Stimulated activated CD4-positive, alpha-beta T cell treated with anti-CD3 and anti-CD28 coated beads, Interleukin-2, amount 100 ng/mL, for 48 hours (primary cell): ENCODE measurements at places on chromosomes 6 and 20.

DNA sequence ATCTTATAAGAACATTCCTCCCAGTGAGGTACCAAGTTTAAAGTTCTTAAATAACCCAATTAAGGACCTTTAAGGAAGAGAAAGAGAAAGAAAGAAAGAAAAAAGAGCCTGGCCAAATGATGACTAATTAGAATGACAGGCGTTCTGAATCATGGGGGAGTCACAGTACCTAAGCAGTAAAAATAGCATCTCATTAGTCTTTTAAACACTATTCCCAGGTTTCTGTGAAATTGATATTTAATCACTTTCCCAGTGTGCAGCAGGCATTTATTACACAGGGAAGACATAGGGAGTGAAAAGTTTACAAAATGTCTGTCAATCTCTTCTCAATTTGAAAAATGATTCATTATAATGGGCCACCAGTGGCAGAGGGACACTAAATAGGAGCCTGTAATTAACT is 251.4 kb upstream of the MANEA start:
- no peak for DNase-seq

GRCh38 chr6:3814539-3814938 is 34.6 kb upstream of the FAM50B start:
- DNase-seq = no peak

GRCh38 chr6:158595223-158595622 is 35.3 kb downstream of the TMEM181 start:
- DNase-seq = no peak

DNA sequence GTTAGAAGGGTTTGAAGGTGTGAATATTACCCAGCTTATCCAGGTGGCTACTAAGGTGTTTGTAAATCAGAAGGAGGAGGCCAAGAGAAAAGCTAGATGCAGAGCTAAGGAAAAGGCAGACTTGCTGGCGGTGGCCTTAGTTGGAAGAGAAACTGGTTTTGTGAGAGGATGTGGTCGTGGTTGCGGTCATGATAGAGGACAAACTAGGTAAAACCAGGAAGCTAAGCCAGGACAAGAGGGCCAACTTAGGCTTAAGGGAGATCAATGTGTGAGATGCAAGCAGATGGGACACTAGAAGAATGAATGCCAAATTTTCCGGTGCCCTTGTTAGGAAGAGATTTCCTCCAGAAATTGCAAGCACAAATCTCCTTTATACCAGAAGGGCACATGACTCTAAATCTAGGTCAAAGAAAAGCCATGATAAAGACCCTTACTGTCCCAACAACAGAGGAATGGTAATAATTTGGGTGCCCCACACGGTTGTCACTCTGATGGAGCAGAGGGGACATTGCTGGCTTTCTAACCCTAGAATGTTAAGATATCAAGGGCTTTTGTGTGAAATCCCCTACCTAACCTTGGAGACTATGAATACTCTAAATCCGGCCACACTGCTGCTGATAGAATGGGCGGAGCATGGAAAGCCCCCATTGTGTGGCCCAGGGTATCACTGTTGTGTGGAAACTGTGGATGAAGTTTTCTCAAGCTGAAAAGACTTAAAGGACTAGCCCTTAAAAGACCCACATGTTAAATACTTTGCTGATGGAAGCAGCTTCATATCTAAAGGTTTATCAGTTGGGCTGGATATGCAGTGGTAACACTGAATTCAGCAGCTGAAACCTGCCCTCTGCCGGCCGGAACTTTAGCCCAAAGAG is 7.8 kb downstream of the IL22RA2 start:
- DNase-seq = no peak

DNA sequence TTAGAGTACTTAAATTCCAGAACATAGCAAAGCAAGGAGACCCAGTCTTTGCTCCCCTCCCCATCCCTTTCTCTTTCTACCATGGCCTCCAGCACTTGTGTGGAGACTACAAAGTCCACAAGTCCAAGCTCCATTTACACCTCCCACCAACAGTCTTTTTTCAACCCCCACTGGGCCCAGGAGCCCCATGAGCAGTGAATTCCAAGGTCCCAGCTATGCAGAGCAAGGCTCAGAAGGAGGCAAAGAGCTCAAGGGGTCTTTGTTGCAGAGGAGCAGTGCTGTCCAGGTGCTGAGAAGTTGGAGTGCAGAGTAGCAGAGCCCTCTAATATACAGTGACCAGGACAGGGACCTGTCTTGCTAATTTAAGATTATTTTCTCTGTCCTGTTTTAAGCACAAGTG is 9.0 kb downstream of the PAK5 start:
- no peak for DNase-seq

- DNase-seq = no peak
Measured at GRCh38 chr6:11042025-11042749, 1.9 kb downstream of the ELOVL2 start.

DNA sequence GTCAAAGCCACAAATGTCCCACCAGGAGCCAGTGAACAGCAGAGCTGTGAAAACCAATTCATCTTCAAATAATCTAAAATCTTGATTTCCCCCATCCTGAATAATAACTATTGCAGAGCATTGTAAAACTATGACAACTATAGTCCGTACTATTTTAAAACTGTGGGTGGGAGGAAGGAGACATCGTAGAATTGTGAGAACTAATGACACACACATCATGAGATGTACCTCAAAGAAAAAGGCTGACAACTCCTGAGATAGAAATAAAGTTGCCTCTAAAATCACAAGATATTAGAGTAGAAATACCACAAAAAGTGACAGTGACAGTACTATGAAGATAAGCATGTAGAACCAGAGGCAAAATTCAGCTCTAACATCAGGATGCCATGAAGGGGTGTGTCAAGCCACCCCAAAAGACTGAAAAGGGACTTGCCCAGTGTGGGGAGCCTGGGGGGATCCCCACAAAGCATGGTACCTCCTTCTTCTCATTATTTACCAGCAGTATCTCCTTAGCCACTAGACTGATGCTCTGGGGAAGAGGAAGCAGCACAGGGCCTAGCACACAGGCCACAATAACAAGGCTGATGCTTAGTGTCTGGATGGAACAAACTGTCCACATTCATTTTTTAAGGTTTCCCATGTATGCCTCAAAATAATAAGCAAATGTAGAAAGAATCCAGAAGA is 13.4 kb downstream of the NAPB start:
- DNase-seq = no peak

- DNase-seq = no peak
Measured at GRCh38 chr6:145372671-145373151, 362.6 kb downstream of the EPM2A start.

DNA sequence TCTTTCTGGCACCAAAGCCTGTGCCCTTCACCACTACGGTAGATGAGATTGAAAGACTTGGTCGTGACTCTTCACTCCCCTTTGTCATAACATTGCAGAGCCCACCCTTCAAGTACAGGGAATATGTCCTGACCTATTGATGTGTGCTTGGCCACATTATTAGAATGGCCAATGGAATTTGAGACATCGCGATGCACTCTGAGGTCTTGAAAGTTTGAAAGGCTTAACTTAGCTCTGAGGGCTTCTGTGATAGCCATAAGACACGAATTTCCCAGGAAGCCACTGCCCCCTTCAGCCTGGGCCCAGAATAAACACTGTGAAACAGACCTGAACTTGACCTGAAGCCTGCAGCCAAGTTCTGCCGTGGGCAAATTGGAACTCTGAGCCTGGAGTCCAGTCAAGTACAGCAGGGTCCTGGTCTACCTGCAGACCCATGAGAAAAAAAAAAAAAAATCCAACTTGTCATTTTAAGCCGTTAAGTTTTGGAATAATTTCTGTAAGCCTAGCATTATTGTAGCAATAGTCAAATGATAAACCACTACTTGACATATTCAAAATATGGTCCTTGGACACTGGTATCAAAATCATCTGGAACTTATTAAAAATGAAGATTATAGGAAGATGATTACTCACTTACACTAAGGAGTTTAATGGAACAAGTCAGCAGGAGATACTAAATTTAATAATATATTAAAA is 36.9 kb upstream of the TRAF3IP2 start:
- DNase-seq = no peak

- no peak for DNase-seq
Measured at GRCh38 chr6:136812174-136812573, 10.2 kb upstream of the PEX7 start.

- no peak for DNase-seq
Measured at GRCh38 chr6:135257631-135258405, 76.7 kb downstream of the MYB start.

DNA sequence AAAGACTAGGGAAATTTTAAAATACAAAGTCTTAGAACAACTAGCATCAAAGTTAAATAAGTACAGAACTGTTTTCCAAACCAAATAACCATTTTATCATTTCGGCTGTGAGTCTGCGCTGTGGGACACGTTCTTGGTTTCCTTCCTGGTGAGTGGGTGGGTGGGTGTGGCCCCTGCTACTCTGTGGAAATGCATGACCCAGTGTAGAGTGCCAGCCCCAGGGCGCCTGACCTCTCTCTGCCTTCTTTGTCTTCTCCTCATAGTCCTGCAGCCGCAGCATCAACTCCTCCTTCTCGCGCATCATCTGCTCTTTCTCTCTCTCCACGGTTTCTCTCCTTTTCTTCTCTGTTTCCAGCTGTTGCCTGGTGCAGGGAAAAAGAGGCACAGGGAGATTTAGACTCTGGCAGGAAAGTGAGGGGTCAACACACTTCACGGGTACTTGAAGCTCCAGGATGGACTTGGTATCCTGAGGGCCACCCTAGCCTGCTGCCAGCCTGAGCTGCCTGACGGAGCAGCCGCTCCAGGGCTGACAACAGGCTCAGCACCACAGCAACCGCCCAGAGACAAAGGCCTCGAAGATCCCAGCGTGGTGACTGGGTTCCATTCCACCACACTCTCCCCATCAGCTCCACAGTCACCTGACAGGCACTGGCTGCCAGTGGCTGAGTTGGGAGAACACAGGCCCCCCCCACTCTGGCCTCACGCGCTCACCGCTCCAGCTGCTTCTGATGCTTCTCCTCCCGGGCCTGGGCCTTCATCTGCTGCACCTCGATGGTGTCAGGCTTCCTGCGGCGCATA is 48.4 kb downstream of the EZR start:
- DNase-seq = no peak

DNA sequence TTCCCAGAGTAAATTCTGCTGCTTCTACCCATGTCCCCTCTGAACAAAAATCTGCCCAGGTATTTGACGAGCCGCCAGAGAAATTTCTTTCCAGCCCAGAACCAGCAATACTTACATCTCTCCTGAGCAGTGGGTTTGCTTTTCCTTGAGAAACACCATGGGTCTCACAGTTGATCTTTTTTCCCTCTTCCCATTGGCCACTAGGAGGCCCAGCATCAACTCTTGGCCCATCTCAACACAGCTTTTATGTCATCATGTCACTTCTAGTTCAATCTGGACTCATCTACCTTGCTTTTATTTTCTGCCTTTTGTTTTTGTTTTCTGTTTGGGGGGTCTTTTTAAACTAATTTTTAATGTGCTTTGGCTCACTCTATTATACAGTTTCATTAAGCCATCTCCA is 18.8 kb downstream of the MAFB start:
- no peak for DNase-seq

- DNase-seq = no peak
Measured at GRCh38 chr6:16658348-16659034, 102.8 kb downstream of the ATXN1 start.

DNA sequence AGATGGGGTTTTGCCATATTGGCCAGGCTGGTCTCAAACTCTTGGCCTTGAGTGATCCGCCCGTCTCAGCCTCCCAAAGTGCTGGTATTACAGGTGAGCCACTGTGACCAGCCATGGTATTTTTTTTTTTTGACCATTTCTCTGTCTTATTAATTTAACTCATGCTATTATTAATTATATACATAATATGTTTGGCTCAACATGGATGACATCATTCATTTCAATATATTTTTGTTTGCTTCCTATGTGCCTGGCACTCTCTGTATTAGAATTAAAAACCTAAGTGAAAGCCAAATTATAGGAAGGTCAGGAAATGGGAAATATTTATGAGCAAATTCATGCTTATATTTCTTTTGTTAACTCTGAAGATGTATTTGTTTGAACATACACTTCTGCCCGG is 55.8 kb upstream of the AKIRIN2 start:
- DNase-seq = no peak

DNA sequence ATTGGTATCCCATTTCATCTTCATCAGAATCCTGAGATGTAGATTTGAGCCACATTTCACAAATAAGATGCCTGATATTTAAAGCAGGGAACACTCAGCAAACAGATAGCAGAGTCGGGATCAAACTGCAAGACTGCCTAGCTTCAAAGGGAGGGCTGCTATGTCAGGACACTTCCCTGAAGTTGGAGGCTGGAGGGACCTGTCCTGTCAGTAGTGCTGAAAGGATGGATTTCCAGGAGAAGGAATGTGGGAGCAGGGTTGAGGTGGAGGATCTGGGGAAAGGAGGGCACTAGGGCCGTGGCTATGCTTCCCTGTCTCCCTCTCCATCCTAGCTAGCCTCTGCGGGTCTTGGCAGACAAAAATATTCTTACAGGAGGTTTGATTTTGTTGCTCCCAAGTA is 32.2 kb downstream of the COX4I2 start:
- DNase-seq = no peak

DNA sequence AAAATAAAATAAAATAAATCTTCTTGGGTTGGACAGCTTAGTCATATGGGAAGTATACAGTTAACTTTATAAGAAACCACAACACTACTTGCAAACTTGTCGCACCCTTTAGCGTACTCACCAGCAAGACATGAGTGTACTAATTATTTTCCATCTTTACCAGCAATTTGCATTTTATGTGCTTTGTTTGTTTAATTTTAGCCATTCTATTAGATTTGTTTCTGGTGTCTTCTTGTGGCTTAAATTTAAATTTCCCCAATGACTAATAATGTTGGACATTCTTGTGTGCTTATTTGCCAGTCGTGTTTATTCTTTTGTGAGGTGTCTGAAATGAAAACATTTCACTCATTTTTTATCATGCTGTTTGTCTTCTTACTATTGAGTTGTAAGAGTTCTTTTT is 1172.2 kb upstream of the CITED2 start:
- DNase-seq = no peak

- no peak for DNase-seq
Measured at GRCh38 chr6:20271818-20272217, 59.5 kb upstream of the MBOAT1 start.

- DNase-seq = no peak
Measured at GRCh38 chr6:67698534-67698933, 936.5 kb upstream of the ADGRB3 start.

DNA sequence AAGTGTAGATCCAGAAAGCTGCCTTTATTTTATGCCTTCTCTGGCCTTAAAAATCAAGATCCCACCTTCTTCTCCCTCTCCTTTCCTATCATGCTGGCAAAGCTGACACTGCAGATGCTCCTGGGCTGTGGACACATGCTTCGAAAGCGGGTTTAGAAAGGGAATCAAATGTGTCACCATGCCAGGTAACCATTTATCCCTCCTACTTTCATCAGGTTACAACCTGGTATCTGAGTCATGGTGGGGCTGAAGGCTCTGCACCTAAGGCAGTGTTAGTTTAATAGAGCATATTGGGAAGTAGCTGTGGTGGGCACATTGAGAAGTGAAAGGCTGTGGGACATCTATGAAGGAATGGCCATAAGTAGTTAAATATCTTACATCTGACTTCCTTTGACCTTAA is 69.8 kb downstream of the GJA1 start:
- no peak for DNase-seq

- no peak for DNase-seq
Measured at GRCh38 chr20:8291873-8292272, 159.8 kb downstream of the PLCB1 start.

- DNase-seq = no peak
Measured at GRCh38 chr20:48202334-48203113, 417.2 kb upstream of the SULF2 start.

- no peak for DNase-seq
Measured at GRCh38 chr6:111727802-111728201, 122.1 kb upstream of the TRAF3IP2 start.

- no peak for DNase-seq
Measured at GRCh38 chr6:7633361-7633760, 43.4 kb downstream of the SNRNP48 start.
